ENCODE measurements at places on chromosomes 12 and 14.

DNA sequence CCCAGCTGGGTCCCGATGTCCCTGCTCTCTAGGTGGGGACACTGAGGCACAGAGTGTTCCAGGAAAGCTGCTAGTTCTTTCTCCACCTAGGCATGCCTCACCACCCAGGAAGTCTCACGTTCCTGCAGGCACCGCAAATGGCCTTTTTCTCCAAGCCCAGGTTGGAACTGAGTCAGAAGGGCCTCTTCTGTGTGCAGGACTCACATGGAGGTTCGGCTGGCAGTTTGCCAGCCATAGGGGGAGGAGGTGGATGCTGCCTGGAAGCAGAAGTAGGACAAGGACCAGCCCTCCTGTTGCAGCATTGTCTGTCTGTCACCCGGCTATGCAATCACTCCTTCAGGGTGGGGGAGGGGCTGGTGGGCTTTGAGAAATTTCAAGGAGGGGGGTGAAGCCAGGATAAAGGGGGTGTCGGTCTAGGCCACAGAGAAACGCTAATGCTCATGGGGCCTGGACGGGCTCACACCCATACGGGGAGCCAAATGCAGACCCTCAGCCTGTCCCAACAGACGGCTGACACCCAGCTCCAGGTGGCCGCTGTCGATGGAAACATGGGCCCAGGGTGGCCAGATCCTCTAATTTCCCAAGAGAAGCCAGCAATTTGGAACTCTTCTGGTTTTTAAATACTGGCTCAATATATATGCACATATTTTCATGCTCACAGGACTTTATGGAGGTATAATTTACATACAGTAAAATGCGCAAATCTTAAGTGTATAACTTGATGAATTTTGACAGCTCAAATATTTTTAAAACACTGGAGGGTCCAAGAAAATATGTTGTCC, 120.5 kb downstream of the PHETA1 start:
- DNase-seq = no peak

DNA sequence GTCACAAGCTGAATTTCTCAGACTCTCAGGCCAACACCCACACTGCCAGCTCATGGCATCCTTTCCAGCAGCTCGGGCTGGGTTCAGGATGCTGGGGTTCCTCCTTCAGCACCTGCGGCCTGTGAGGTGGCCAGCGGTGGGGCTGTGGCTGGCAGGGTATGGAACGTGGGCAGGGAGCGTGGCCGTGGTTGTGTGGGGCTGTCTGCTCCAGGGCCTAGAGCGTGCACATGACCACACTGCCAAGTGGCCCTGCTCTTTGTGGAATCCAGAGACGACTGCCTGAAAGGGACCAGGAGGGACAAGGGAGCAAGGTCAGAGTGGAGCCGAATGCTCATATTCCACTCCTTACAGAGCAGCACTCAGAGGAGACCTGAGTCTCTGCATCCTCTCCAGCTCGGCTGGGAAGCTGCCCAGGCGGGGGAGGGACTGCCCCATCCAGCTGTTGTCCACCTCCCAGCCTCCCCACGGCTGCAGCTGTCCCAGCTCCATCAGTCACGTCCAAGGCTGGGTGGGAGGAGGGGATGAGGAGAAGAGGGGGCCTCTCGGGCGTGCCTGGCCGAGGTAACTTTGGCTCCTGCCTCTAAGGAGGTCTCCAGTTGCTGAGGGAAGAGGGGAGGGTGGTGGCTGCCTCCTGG, 71.3 kb downstream of the TSPAN9 start:
- no peak for DNase-seq

- no peak for DNase-seq
Measured at GRCh38 chr14:73262427-73263183, 25.3 kb downstream of the PAPLN start.

DNA sequence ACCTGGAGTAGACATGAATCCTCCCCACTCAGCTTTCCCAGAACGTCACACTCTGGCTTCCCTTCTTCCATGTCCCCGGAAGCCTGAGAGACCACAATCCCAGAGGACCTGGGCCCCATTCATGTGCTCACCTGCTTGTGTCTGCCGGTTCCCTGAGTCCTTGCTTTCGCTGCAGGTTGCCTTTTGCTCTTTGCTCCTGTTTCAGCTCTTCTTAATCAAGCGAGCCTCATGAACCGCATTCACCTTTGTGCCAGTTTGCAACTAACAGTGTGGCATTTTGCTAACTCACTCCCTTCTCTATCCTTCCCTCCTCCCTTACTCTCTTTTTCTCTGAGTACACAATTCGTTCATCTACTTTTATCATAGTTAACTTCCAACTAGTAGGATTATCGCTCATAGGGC, 23.1 kb downstream of the ENTPD5 start:
- DNase-seq = no peak

DNA sequence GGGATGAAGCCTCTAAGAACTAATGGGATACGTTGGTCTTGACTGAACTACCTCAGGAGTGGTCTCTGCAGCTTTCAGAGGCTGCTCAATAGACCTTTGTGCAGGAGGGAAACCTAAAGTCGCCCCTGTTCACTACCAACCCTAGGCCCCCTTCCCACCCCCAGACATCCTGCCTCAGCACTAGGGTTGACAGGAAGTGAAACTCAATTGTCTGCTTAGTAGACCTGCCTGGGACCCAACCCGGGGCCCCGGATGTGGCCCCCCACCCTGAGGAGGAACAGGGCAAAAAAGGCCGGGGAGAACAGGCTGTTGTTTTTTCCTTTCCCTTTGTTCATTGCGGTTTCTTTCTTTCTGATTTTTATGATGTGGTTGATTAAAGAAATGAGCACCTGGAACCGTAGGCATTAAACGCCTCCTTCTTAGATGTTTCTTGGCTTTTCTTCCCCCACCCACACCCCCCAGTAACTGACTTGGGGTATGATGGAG, 1.6 kb upstream of the DGKA start:
- no peak for DNase-seq

DNA sequence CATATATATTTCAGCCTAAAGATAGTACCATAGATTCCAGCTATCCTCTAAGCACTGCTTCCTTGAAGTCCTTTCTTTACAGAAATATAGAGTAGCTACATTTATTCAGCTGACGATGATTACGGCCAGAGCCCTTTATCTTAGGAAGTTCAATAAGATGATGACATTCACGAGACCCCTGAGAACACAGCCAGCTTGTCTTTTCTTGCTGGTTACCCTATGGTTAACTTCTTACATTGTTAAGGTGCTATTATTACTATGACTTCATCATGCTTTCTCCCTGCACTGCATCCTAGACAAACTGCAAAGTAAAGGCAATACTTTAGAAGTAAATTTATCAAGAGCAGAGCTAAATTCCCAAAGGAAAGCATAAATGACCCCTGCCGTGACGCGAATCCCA, 214.4 kb upstream of the LRFN5 start:
- no peak for DNase-seq

DNA sequence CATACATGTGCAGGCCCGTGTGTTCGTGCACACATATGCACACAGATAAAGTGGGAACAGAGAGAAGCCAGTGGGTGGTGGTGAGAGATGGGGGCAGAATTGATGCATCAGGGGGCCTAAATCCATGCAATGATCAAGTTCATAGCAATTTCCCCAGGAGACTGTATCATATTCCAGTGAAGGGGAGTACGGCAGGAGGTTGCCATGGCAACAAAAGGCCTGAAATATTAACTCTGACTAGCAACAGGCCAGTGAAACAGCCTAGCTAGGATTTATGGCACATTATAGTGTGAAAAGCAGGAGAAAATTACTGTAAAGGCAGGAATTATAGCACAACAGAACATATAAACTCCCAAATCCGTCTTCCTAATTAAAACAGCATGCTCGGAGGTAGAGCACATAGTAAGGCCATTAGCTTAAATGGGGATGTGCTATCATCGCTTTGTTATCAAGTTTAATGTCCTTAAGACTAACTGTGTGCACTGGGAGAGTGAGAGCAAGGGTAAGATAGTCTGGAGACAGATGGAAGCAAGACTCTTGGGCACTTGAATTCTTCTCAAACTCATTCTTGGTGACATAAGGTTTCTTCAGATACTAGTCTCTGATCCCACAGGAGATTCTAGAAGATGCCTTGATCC, 806.3 kb downstream of the DIO2 start:
- DNase-seq = no peak

- no peak for DNase-seq
Measured at GRCh38 chr14:63881926-63882325, 29.1 kb downstream of the SYNE2 start.

GRCh38 chr12:109968032-109968420, 28.1 kb downstream of the GIT2 start:
- no peak for DNase-seq

DNA sequence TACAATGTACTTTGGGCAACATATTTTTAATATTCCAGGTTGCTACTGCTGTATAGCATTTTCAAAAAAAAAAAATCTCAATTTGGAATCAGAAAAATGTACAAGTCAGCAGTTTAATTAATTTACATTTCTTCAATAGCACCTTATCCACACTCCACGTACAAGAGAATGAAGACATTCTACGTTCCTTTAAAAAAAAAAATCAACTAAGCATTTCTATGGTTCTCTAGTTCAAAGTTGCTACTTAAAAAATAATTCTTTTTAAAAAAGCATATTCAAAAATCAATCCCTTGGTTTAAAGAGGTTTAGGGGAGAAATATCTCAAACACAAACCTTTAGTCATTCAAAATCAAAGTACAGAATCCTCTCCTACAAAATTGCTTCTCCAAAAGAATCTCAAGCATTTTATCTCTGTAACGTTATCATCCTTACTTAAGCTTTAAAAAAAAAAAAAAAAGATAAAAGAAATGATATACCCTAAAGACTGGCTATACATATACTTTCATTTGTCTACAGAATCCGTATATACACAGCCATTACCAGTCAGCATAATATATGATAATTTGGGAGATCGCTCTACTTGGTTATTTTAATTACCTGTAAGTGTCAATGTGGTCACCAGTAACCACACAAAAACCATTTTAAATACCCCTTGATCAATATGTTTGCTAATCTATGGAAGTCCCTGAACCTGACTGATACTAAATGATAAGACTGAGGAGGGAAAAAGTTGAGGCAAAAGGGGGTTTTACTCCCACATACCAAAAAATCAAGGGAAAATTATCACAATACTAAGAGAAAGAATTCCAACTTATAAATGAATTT, 2.7 kb downstream of the MED13L start:
- no peak for DNase-seq

DNA sequence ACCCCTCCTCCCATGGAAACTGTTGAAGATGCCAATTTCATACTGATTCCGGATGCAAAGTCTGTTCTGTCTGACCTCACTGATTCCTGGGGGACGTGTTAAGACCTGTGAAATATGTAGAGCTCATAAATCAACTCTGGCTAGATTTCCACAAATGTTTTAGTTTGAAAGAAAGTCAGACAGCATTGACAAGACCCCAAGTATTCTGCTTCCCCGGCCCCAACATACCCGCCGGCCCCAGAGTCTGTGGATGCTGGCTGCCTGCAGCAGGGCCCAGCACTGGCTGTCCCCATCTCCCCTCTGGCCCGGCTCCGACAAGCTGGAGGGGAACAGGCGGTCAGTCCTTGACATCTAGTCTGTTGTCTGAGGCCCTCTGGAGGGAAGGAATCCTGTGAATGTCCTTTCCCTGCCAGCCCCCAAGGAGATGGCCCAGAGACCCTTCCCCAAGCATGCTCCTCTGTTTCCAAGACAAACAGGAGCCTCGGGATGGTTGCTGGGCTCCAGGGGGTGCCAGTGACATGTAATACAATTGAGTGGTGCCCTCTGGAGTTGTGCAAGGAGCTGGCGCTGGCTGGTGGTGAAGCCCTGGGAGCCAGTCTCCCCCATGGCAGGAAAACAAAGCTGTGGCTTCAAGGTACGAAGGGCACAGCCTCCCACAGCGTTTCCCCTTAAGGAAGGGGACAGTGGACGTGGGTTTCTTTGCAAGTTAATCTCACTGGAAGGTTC, 22.3 kb downstream of the FBLN5 start:
- DNase-seq = no peak

GRCh38 chr14:60273956-60274355, 24.9 kb downstream of the PPM1A start:
- no peak for DNase-seq

- no peak for DNase-seq
Measured at GRCh38 chr14:97978341-97978740, 1181.2 kb downstream of the VRK1 start.

- peak; percentile 11 for DNase-seq
Measured at GRCh38 chr14:105999361-106000028, 473.1 kb downstream of the TMEM121 start.

DNA sequence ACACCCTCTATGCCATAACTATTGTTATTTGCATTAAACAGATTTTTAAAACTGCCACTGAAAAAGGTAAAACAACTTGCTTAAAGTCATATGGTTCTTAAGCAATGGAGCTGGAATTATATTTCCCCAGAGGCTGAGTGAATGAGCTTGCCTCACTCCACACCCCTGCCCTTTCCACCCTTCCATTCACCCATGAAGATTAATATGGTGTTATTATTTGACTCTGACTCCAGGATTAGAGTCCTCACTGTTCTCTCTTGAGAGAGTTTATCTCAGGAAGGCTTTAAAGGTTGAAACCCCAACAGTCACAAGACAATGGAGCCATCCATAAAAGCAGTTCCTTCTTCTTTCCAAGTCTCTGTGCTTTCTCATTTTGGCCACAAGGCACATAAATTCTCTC, 84.9 kb downstream of the RTN1 start:
- DNase-seq = no peak

DNA sequence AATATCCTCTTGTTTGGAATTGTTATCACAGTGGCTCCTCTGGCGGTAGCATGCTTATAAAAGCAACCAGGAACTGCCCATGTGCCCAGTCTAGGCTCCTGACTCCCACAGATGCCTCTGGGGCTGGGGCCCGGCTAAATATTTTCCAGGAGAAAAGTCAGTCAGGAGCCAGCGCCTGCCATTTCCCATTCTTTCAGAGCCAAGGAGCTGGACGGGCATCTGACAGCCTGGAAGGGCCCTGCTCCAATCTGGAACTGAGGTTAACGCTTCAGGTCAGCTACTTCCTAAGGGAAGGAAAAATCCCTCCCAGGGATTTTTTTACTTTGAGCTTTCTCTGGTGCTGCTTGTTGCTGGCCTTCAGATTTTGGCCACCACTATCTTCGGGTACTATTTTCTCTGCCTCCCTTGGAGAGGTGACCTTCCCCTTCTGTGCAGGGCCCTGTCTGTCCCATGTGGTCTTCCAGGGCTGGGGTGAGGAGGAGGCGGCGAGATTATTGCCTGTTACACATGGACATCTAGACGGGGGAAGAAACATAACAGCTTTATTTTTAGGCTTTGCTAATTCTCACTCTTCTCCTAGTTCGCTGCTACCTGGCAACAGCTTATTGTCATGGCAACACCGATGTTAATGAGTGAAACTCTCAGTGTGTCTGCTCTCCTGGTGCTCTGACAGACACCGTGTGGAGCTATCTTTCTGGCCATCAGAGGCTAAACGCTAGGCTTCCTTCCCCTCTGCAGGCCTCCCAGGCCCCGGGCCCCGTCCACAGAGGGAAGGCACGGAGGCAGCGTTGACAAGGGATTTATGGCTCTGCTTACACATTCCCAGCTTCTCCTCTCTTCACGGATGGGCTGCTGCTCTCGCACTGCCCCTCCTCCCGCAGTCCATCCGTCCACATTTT, 160.4 kb downstream of the CACNA1C start:
- DNase-seq = no peak

DNA sequence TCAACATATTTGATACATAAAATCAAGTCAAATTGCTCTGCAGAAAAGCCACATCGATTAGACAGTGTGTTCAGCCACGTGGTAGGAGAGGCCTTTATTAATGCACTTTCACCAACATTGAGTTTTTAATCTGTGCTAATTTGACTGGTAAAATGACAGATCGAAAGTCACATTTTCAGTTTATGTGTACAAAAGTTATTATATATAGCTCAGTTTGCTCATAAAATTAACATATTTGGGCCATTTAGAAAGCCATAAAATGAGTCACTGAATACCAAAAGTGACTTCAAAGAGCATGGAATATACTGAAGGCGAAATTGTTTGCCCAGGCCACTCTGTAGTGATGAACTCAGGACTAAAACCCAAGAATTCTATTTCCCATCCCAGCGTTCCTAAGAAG, 26.0 kb downstream of the C12orf42 start:
- no peak for DNase-seq
